Astrocyte of the cerebellum (primary cell): ENCODE measurements at places on chromosomes 4 and X.
A peak's percentile ranks its signal among the peaks of the same experiment; 100 is the strongest.

DNA sequence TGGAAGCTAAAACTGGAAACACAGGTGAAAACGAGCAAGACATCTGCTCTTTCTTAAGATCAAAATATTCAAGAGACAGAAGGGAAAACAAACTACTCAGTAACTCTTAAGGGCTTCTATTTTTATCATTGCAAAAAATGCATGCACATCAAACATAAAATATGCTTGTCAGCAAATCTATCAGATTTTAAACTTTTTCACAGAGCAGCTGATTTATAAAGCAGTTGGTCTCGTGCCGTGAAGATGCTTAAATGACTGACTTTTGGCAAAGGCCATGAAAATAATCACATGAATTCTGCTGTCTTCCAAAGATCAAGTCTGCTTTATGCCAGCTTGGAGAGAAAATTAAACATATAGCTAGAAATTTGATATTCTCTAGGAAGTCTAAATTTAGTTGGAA, 482.1 kb upstream of the HS3ST1 start:
- no peak for DNase-seq

GRCh38 chr4:15684498-15684897, 2.9 kb downstream of the FAM200B start:
- no peak for DNase-seq

- DNase-seq = no peak
Observed at GRCh38 chr4:177155454-177155853, 154.2 kb upstream of the NEIL3 start.

DNA sequence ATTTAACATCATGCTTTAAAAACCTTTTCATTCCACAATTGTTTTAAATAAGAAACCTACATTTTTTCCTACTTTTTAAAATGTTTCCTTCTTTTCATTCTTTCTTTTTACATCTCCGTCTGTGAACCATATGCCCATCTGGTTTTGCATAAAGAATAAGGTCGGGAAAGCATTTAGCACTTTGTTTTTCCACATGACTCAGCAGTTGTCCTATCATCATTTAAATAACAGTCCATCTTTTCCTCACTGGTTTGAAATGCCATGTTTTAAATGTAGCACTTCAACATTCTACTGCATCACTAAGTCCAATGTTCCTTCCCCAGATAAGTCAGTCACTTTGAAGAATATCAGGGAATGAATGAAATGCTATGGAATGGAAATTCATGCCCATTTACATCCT, 128.4 kb downstream of the SH3RF1 start:
- no peak for DNase-seq

DNA sequence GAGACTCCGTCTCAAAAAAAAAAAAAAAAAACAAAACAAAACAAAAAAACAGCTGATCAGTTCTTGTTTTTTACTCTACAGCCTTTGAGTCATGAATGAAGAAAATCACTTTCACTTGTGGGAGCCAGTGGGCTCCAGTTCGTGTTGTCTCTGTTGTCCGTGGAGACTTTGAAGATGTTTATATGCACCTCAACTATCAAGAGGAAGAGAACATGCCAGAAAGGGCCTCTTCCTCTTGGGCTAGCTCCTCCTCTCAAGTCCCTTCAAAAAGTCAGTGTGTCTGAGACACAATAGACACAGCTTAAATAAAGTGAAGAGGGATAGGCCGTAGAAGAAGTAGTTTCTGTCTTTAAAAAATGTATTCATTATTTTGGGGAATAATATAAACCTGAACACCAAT, 182.7 kb downstream of the KDR start:
- no peak for DNase-seq

GRCh38 chr4:185771711-185772390, 40.1 kb downstream of the SORBS2 start:
- DNase-seq = no peak

DNA sequence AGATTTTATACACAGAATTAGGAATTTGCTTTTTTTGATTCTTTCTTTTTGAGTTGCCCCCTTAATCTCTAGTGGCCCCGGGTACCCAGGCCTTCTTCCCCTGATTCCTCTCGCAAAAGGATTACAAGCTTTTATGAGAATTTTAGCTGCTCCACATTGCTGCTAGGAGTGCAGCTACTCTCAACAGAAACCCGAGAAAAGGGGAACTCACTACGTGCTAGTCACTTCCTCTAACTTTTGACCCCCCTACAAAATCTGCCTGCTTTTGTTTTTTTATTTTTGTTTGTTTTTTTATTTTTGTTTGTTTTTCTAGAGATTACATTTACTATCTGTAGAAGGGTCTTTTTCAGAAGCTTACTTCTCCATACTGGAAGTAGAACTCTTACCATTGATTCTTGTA, 64.1 kb downstream of the ZNF81 start:
- no peak for DNase-seq

DNA sequence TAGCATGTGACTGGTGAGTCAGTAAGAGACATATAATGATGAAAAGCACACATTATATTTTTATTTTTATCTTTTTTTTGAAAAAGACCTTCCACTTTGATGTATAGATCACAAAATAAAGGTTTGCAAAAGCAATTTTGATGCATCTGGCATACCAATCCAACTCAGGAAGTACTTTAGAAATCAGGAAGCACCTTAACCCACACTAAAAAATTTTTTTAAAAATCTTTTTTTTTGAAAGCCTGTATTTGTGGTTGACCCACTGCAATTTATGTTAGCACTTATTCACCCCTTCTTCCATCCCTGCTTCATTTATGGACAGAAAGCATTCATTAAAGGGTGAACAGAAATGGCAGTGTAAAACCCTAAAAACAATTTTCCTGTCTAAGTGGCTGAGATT, 16.6 kb downstream of the TMEM255A start:
- no peak for DNase-seq

GRCh38 chr4:95537191-95537590, 11.6 kb downstream of the UNC5C start:
- no peak for DNase-seq

GRCh38 chr4:62550121-62550520, 1350.0 kb downstream of the ADGRL3 start:
- DNase-seq = no peak

GRCh38 chr4:74072739-74073138, 26.3 kb downstream of the CXCL2 start:
- no peak for DNase-seq

GRCh38 chr4:104879367-104879766, 267.3 kb upstream of the TET2 start:
- no peak for DNase-seq

GRCh38 chrX:43175434-43175833, 397.5 kb upstream of the PPP1R2C start:
- DNase-seq = no peak

GRCh38 chrX:120029354-120029753, 48.1 kb downstream of the RHOXF2B start:
- DNase-seq = no peak

GRCh38 chr4:153832054-153832453, 43.2 kb upstream of the SFRP2 start:
- DNase-seq = no peak

- no peak for DNase-seq
Observed at GRCh38 chr4:30767147-30767845, 47.1 kb downstream of the PCDH7 start.

GRCh38 chr4:183348136-183348535, 25.9 kb upstream of the CLDN24 start:
- no peak for DNase-seq

DNA sequence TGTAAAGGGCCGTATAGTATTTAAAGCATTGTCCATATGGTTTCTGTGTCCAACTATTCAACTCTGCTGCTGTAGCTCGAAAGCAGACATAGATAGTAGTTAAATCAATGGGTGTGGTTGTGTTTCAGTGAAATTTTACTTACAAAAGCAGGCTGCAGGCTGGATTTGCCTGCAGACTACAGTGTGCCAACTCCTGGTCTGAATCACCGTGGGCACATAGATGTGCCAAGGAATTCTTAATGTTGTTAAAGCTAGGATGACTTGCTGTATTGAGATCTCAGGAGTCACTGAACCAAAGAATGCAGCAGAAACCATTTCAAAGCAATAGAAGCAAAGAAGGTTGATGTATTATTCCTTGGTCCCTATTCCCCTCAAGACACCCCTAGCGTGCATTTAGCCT, 379.0 kb downstream of the STIM2 start:
- no peak for DNase-seq

GRCh38 chr4:152535360-152535902, 461 bp downstream of the FBXW7 start:
- DNase-seq = no peak

GRCh38 chr4:159048166-159048886, 54.6 kb upstream of the RAPGEF2 start:
- peak; percentile 78 for DNase-seq

- DNase-seq = no peak
Observed at GRCh38 chrX:21151051-21151450, 223.2 kb upstream of the CNKSR2 start.

GRCh38 chrX:8432396-8432795, 32.2 kb upstream of the VCX3B start:
- no peak for DNase-seq

DNA sequence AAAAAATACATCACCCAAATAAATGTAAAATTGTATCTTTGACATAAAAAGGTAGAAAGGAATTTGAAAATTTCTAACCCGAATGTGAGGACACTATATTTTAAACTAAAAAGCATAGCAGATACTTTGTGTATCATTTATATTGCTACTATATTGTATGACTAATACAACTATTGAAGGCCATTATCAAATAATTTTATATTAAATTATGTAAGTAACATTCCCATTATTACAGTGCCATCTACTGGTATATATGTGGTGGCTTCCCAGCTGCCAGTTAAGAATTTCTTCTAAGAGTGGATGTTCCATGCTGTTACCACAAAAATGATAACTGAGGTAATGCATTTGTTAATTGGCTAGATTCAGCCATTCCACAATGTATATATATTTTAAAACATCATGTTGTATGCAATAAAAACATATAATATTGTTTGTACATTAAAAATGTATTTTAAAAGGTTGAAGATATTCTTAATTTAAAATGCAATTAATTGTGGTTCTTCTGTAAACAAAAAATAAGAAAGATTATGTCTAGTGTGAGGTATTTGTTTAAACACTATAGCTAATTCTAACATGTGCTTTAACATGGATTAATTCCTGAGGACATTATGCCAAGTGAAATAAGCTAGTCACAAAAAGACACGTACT, 65.3 kb downstream of the EGF start:
- DNase-seq = peak; percentile 31

- DNase-seq = no peak
Observed at GRCh38 chrX:146278381-146278780, 460.8 kb downstream of the SLITRK2 start.

DNA sequence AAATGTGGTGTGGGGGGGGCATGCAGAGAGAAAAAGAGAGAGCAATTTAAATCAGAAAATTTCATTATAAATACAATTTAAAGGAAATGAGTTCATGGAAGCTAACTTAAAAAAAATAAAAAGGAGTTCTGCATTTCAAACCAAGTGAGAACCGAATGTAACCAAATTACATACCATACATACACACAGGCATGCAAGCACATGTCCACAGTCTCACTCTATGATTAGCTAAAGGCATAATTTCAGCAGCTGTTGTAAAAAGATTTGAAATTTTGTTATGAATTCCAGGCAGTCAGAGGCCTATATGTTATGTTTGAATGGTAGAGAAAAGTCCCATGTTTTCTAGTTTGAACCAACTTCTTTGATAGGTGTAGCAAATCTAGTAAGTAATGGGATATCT, 611.6 kb upstream of the ADGRL3 start:
- no peak for DNase-seq

GRCh38 chr4:112234952-112235609, 3.5 kb downstream of the AP1AR start:
- DNase-seq = peak; percentile 81

DNA sequence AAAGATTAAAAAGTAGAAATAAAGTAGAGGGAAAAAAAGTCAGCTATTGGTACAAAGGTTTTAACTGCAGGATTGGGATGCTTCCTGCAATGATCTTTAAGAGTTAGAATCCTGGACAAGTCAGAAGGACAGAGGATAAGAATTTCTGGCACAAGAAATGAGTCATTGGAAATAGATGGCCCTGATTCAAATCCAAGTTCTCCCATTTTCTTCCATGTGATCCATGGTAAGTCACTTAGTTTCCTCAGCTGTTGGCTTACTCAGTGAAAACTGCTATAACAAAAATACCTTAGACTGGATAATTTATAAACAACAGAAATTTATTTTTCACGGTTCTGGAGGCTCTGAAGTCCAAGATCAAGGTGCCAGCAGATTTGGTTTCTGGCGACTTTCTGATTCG, 13.3 kb upstream of the TBC1D19 start:
- no peak for DNase-seq

GRCh38 chr4:86582410-86582809, 11.7 kb upstream of the PTPN13 start:
- DNase-seq = no peak

- DNase-seq = no peak
Observed at GRCh38 chr4:13830449-13830848, 202.9 kb upstream of the BOD1L1 start.
